Inflammatory macrophage treated with lipopolysaccharide for 4 hours (primary cell): ENCODE measurements at places on chromosomes 7 and 10.

DNA sequence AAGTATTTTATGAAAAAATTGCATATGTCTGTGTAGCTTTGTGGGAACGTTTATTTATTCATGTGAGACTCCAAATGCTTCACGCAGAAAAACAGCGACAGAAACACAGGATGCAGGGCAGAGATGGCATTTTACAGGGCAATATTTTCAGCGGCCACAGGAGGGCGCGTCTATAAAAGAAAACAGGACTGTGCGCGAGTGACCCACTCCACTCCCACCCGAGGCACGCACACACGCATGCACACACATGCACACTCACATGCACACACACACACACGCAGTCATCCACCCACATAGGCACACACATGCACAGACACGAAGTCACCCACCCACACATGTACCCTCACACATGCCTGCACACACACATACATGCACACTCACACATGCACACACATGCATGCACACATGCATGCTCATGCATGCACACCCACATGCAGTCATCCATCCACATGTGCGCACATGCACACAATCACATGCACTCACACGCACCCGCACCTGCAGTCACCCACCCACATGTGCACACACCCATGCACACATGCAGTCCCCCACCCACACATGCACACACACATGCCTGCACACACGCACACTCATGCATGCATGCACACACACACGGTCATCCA lies 96.3 kb downstream of the DNAJB6 start:
- peak; percentile 22 for DNase-seq

GRCh38 chr7:90244565-90244908 lies 437 bp upstream of the CFAP69 start:
- no peak for DNase-seq

GRCh38 chr7:64599359-64599758 lies 36.5 kb upstream of the ZNF680 start:
- no peak for DNase-seq

GRCh38 chr10:100656454-100656853 lies 88.9 kb upstream of the PAX2 start:
- no peak for DNase-seq

- DNase-seq: no peak
These were observed 4.7 kb downstream of the MICALL2 start for GRCh38 chr7:1454542-1454941.

GRCh38 chr10:22246680-22247391 lies 29.0 kb upstream of the EBLN1 start:
- peak; percentile 80 for DNase-seq

GRCh38 chr7:135774284-135774683 lies 25.7 kb upstream of the FAM180A start:
- DNase-seq: no peak

- peak; percentile 79 for DNase-seq
These were observed 6.5 kb downstream of the C10orf95 start for GRCh38 chr10:102444851-102445250.

DNA sequence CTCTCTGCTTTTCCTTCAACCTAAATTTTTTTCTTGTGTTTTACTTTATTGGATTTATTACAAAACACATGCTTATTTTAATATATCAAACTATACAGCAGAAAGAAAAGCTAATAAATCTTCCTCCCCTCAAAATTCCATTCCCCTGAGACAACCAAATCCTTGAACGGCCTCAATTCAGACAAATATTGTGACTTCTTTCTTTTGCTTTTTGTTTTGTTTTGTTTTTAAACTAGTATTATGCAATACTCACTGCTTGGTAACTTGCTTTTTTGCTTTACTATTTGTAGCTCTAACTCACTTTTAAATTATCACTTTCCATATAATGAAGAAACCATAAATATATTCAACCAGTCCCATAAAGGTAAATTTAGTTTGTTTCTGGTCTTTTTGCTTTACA lies 59.4 kb upstream of the CDK1 start:
- DNase-seq: peak; percentile 19

GRCh38 chr10:11014671-11015445 lies 2.8 kb upstream of the CELF2 start:
- no peak for DNase-seq

- no peak for DNase-seq
These were observed 229.8 kb downstream of the FGFR2 start for GRCh38 chr10:121368347-121369025.

GRCh38 chr10:68364101-68364886 lies 31.6 kb upstream of the PBLD start:
- no peak for DNase-seq

DNA sequence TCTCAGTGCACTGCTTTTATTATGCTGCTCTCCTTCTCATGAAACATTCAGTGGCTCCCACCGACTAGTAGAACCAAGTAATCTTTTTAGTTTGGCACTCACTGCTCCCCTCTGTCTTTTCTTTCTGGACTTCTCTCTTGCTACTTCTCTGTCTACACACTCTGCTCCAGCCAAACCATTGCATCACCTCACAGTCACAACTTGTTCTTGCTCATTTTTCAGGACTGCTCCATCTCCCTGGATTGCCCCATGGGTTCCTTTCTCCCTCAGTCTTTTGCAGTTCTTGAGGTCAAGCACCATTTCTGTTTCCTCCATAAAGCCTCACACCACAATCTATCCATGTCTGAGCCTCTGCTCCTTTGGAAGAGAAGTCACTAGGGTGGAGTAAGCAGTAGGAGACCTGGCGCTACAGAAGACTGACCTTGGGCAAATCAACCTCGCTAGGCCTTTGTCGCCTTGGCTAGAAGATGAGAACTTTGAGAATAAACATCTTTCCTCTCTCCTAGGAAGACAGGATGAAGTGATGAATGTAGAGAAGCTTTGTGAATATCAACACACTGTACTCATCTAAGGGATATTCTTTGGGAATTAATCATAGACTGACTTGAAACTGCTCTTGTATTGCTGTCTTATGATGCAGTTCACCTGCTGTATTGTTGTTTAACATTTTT lies 186.2 kb downstream of the LRMDA start:
- DNase-seq: peak; percentile 76

- DNase-seq: peak; percentile 91
These were observed 605 bp upstream of the NFKB2 start for GRCh38 chr10:102394801-102395399.

DNA sequence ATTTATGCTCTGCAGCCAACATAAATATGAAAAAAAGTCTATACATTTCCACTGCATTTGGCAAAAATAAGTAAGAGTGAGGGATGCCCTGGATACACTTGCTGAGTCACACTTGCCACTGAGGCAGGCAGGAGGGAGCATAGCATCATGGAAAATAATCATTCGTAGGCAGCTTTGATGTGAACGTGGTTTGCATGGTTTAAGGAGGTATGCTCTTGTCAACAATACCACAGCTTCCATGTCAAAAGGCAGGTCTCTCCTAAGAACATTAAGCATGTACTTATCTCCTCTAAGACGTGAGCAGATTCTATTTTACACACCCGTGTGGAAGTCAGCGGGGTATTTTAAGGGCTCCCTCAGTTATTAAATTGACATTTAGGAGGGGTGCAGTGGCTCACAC lies 89.2 kb upstream of the WDR11 start:
- no peak for DNase-seq

GRCh38 chr10:97307866-97308780 lies 10.9 kb upstream of the FRAT1 start:
- no peak for DNase-seq

DNA sequence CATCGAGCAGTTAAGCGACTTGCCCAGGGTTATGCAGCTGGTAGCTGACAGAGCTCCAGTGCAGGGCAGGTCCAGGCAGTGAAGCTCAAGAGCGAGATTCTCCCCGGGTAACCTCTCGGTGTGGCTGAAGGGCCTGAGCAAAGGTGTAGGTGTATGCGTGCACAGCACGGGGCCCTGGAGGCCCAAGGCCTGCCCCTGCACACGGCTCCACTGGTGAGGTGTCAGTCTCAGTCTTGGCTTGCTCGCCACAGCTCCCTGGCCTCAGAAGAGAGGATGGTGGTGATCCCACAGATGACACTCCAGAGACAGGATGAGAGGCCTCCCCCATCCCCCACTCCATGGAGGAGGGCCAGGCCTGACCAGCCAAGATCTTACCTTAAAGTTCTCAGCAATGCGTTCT lies 12.0 kb downstream of the AKR1B1 start:
- no peak for DNase-seq

DNA sequence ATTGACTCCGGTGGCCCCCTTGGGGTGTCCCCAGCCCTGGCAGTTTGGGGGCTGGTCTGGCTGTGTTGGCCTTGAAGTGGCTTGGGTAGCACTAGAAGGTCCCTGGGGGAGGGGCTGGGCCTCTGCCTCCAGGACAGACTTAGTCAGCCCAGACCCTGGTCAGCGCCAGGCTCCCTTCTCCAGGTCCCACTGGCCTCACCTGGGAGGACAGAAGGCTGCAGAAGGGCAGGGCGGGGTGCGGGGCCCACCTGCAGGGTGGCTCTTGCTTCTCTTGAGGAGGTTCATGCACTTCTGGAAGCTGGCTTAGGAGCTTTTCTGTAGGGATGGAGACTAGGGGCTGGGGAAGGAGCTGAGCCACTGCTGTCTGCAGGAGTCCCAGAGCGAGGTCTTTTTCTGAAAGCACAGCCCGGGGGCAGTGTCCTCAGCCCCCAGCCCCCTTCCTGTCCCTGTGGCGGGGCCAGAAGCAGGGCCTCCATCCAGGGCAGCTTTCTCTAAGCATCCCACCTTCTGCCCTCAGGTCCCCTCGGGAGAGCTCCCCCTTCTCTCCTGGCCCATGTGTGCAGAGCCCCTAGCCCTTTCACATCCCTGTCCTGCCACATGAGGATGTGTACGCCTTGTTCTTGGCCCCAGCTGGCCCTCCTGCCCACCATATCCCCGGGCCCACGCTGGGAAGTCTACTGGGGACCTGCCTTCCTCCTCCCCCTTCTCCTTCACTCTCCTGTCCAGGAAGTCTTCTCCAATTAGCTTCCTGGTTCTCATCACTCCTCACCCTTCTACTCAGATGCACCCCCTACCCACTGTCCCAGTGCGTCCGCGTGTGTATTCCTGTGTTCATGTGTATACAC lies 11.0 kb downstream of the TBATA start:
- DNase-seq: no peak

- DNase-seq: no peak
These were observed 63.5 kb downstream of the MGMT start for GRCh38 chr10:129530581-129530980.

DNA sequence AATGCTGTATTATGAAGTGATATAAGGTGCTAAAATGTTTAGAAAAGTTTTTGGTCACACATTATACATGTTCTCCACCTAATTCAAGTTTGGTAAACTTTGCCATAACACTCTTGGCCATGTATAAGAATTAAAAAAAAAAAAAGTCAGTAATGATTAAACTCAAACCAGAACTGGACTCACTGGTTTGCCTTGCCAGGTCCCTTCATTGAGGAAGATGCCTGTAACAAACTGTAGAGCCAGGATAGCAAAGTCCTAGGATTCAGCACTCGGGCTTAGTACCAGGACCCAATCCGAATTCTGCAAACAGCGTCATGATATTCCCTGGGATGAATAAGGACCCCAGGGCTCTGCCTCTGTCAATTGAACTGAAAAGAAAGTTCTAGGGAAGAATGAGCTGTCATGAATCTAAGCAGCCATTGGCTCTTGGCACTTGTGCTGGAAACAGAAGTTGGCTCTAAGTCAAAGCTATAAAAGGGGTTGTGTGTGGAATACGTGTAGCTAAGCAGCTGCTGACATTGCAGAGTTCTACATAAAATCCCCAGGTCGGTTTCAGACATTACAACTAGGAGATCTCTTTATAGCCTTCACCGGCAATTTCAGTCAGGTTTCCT lies 216.9 kb downstream of the C7orf25 start:
- DNase-seq: no peak

DNA sequence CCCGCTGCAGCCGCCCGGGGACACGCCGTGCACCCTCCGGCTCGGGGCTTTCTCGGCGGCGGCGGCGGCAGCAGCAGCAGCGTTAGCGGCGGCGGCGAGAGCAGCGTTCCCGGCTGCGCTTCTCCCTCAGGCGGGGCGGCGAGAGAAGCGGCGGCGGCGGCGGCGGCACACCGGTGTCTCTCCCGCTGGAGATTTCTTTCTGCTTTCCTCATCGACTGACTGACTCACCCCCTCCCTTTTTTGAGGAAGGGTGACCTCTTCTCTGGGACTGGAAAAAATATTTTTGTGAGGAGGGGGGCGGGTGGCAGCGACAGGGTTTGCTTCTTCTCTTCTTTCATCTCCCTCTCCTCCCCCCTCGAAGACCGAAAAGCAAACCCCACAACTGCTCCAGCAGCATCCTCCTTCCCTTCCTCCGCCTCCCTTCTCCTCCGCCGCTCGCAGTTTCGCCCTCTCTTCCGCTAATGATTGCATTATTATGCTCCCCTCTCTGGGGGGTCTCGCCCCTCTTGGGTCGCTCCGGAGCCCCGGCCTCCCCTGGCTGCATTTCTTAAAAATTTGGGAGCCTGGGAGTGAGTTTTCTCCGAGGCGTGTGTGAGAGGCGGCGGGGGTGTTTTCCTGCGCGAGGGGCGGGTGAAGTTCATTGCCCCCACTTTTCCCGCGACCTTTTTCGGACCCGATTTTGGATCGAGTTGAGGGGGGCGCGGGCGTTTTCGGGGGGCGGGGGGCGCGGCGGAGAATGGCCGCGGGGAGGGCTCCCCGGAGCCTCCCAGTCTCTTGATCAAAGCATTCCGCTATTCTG lies 411 bp downstream of the AUTS2 start:
- peak; percentile 19 for DNase-seq

DNA sequence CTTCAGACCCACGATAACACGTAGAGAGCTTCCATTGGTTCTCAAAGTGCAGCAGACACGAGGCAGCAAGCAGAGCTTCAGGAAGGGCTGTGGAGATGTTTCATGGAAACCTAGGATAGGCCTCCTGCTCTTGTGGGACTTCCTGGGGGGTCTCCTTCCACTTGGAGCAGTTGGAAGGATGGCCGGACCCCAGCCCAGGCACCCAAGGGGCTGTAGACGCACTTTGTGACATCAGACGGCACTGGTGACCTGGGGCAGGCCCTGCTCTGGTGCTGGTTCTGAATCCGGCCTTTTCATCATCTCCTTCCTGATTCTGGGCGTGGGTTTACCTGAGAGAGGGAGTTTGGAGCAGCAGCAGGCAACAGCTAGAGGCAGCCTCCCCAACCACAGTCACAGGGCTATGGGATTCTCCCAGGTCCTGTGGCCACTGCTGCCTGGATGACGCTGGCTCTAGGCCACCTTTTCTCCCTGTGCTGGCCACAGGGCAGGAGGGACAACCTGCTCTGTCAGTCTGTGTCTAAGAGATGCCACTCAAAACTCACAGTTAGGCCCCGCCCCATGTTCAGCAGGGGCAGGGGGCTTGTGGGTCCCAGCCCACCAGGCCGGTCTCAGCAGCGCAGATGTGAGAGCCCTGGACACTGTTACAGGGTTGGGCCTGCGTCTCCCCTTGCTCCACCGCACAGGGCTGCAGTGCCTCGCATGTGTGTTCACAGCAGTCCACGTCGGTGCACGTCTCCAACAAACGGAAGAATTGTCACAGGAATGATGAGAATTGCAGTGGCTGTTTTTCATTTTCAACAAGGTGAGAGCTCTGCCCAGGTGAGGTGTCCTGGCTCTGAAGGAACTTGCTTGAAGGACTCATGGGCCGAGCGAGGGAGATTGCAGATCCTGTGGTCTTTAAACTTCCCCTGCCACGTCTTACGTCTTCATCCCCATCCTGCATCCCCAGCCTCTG lies 569.3 kb downstream of the TCERG1L start:
- DNase-seq: no peak
